Stimulated activated CD8-positive, alpha-beta memory T cell treated with anti-CD3 and anti-CD28 coated beads, Interleukin-7, amount 100 ng/mL, for 1 hour (primary cell): ENCODE measurements at places on chromosomes 12 and 14.

- DNase-seq, result no peak
Observed at GRCh38 chr14:43790681-43791080, 716.4 kb downstream of the FSCB start.

DNA sequence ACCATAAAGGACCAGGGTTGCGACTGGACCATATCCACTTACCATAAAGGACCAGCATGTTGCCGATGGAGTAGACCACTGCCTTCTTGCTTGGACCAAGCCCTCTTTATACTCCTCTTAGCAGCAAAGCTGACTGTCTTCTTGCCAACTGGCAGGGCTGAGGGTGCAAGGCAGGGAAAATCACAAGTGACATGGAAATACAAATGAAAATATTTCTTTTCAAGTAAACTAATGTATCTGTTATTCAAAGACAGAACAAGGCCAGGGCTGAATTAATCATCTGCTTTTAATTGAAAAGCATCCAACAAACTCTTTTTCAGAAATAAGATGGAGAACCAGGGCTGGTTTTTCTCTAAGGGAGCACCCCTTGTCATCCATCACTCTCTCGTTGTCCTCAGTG lies at the start of gene CELA1:
CELA1 (minus strand) TSS at position 99 of the 400 bp plus-strand sequence; CDS start at position 58, 41 bp downstream.
- DNase-seq, result no peak

DNA sequence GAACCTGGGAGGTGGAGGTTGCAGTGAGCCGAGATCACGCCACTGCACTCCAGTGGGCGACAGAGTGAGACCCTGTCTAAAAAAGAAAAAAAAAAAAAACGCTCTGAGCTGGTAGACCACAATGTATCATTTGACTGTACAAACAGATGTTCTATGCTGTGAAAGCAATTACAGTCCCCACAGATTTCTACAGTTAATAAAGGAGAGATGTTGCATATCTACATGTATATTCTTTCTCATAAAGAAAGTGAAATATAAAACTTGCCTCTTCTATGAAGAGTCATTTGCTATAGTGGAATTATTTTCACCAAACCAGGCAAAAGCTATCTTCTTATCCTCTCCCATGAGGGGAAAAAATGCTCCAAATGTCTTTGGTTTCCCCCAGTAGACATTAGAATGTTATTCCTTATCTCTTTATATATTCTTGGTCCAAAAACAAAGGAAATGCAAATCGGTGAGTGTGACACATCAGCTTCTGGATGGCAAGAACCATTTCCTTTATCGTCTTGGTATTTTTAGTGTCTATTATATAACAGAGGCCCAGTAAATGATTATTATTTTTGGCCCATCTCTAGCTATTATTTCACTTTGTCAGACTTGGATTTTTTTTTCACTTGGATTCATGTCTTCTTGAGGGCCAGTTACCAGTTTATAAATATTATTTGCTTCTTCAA lies 230.4 kb downstream of the SSPN start:
- DNase-seq, result no peak

- DNase-seq, result no peak
Observed at GRCh38 chr12:76080017-76080728, 4.3 kb downstream of the NAP1L1 start.

DNA sequence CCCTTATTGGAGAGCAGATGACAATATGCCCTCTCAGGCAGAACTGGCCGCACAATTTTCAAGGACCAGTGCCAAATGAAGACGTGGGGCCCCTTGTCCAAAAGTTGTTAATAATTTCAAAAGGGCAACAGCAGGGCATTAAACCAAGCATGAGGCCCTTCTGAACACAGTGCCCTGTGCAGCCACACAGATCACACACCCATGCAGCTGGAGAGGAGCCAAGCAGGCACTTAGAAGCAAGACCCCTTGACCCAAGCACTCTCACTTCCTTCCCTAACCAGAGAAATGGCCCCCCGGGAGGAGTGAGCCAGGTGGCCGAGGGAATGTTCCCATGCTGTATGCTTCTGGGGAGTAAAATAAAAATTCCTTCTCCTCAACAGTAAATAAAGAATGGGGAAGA lies 114.0 kb upstream of the TMPO start:
- DNase-seq, result no peak

DNA sequence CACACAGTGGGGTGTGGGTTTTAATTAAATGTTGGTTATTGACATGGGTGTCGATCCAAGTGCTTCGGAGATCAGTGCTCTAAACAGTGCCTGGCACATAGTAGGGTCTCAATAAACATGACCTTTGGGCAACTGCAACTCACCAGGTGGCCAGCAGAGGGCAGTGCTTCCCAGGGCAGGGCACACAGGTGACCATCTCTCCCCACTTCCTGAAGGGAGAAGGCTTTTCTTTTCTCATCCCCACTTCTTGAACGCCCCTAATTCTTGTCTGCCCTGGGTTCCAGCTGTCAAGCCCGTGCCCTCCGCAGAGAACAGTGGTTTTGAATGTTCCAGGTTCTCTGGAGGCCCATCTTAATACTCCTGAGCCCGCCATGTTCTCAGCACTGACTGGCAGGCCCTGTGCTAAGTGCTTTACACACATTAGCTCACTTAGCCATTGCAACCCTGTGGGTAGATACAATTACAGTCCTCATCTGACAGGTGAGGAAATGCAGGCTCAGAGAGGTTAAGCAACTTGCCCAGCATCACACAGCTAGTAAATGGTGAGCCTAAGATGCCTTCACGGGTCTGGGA lies 16.3 kb downstream of the RAPGEF3 start:
- DNase-seq, result peak; percentile 45

GRCh38 chr14:101808894-101809670 lies 47.6 kb downstream of the PPP2R5C start:
- DNase-seq, result no peak

DNA sequence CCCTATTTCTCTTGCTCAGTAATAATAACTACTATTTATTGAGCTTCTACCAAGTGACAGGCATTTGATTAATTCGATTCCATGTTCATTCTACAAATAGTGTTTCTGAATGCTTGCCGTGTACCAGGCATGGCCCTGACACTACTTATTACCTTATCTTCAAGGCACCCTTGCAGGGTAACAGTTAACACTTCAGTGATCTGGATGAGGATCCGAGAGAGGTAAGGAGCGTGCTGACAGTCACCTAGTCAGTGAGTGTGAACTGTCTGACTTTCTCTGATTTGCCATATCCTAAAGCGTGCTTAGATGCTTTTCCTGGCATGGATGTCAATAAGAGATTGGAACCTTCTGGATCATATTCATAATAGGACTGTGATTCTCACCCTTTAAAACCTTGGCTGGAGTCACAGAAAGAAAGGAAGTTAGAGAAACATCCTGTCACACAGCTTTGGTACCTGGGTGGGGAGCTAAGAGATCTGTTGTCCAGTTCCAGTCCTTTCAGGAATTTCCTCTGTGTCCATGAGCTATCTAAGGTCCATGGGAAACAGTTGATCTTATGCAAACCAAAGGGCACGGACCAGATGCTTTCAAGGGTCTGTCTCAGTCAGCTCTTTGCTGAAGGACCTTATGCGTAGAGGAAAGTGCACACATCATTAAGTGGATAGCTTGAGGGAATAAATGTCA lies 54.8 kb downstream of the PPFIBP1 start:
- no peak for DNase-seq

DNA sequence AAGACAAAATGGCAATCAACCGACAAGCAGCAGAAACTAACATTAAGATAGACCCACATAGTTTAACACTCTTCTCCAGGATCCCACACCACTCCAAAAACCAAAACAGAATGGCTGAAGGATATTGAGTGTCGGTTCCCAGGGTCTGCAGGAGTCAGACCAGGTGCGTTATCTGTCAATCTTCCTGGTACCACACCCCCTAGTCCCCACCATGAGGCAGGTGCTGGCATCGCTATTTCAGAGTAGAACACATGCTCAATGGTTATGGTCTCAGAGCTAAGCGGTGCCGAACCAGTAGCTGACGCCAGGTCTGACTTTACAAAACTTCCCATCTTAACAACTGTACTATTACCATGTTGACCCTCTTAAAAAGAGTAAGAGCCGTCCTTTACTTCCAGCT lies 10.2 kb downstream of the STX2 start:
- no peak for DNase-seq

DNA sequence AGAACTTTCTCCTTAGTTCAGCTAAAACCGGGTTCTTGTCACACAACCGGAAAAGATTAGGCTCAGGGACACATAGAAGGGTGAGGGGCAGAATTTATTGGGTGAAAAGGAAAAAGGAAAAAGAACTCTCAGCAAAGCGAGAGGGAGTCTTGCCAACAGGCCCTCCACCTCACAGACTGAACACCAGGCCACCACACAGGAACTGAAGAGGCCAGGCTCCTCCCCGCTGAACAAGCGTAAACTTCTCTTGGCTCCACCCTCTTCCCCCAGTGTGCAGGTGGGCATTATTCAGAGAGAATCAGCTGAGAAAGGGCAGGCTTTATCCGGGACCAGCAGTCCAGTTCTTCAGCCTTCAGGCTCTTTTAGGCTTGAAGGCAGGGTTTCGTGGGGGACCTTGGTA lies 125.6 kb upstream of the FGD4 start:
- DNase-seq, result peak; percentile 15

- DNase-seq, result no peak
Observed at GRCh38 chr12:40959041-40959440, 229.1 kb upstream of the PDZRN4 start.

DNA sequence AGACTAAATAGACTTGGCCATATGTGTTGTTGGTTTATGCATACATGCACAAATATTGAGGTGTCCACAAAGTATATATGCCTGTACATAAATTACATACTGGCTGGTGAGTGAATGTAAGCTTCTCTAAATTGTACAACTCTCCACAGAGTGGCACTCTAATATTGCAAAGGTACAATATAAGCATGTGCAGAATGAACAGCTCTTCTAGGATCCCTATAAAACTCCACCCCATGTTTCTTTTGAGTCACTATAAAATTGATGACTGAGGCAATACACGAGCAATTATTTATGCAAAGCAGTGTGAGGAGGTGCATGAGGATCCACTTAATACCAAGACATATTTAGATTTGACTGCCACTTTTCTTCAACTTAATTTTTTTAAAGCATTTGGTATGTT lies 172.2 kb downstream of the NAV3 start:
- DNase-seq, result no peak

GRCh38 chr12:102369876-102370275 lies 110.5 kb downstream of the IGF1 start:
- no peak for DNase-seq

DNA sequence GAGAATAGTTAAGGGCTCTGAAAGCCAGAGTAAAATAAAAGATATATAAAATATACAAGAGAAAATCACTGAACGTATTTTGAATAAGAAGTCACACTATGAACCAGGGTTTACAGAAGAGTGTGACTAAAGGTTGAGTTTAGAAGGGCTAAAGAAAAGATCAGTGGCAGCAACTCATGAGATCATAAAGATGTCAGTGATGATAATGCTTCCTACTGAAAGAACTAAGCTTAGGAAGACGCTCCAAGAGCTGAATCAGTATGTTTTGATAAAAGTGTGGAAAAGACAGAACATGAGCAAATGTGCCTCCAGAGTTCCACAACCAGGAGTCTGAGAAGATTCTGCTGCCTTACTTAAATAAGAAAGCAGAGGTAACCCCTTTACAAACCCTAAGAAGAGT lies 74.6 kb downstream of the KITLG start:
- DNase-seq, result no peak

DNA sequence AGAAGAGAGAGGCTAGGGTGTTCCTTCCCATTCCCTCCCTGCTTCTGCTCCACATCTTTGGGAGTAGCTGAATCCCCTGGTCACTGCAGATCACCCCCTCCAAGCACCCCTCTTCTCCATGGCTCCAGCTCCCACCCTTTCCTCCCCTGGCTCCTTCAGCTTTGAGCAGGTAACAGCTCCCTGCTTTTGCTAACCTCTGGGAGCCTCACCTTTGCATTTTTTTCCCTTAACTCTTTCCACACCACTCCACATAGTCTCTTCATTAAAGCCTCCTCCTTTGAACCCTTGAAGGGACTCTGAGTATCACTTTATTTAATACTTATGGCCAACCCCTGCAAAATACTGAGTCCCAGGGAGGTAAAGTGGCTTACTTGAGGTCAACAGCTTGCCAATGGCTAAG lies 25.7 kb upstream of the SERPINA6 start:
- DNase-seq, result no peak

DNA sequence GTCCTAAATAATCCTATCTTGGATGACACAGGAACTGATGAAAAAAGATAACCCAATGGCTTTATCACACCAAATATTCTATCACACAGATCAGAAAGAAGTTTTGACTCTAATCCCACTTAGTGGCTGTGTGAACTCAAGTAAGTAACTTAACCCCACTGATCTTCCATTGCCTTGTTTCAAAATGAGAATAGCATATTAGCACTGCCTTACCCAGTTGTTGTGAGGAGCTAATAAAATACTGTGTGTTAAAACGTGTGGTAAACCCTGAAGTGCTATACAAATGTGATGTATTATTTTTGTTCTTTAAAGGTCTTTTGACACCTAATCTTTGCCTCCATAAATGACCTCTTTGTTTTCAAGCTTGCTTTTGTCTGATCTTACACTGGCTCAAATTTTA lies 60.9 kb upstream of the ARID2 start:
- no peak for DNase-seq

- DNase-seq, result no peak
Observed at GRCh38 chr12:122518908-122519307, 7.8 kb downstream of the RSRC2 start.

DNA sequence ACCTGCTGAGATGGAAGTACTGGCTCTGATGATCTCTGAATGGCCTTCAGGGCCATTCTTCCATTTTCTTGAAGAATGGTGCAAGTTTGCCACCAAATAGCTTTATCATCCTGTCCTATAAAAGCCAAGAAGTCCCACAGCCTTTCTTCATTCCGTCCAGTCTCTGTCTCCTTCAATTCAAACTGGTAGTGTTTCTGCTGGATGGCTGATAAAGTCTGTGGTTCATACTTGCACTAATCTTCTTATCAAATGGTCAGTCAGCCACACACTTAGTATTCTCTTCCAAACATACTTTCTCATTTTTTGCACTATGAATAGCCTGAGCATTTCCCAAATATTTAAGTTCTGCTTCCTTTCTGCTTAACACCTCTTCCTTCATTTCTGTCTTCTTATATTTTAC lies 39.4 kb upstream of the BEGAIN start:
- DNase-seq, result no peak

DNA sequence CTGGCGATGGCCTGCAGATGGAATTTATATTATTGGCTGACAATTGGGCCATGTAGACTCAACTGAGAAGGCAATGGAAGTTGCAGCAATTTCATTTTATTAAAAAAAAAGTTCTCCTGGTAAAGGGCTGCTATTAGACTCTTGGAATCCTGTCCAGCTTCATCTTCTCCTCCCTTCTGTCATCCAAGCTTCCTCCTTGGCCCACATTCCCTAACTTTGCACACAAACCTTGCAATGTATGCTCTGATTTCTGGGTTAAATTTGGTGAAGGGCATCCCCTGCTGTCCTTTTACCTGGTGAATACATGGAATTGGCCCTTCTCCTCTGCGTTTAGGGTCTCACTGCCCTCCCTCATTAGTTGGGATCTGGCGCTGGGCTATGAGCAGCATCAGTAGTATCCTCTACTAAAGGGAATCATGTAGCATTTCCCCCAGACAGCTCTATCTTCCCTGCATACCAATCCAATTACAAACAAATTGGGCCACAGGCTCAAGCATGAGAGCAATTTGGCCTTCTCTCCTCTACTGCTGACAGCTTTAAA lies 336.9 kb downstream of the BMP4 start:
- no peak for DNase-seq
